ENCODE measurements at places on chromosomes 13 and 19.

DNA sequence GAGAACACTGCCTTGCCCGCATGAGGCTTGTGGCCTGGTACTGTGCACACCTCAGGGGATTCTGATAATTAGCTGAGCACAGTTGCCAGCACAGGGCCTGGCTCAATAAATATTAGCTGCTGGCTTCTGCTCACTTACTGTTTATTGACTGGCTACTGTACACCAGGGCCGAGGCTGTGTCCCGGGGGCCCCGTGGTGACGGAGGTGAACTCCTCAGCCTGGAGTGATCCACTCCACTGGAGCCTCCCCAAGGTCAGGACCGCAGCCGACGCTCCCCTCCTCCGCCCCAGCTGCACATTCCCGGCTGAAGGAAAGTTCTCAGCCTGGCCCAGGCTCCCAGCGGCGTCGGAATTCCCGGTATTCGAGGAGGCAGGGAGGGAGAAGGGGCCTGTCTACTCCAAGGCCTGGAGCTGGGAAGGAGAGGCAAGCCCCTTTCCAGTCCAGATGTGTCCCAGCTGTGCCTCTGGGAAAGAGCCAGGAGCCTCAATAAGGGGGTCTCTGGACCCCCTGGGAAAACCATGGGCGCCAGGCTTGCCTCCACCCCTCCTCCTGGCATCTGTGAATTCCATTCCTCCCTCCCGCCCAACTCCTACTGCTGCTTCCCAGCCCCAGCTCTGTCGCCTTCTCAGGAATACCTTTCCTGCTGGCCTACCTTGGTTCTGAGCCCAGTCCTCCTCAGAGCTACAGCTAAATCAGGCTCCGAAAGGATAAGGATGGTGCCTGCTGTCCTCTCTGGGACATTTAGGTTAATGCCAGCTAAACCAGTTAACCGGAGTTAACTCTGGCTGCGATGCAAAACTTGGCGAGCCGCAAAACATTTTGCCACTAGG, 7.3 kb downstream of the RPS16 start:
- DNase-seq: peak; percentile 62

- no peak for DNase-seq
Observed at GRCh38 chr13:63614874-63615612, 2199.4 kb upstream of the PCDH20 start.

GRCh38 chr13:93025984-93026383, 200.6 kb upstream of the GPC6 start:
- no peak for DNase-seq

DNA sequence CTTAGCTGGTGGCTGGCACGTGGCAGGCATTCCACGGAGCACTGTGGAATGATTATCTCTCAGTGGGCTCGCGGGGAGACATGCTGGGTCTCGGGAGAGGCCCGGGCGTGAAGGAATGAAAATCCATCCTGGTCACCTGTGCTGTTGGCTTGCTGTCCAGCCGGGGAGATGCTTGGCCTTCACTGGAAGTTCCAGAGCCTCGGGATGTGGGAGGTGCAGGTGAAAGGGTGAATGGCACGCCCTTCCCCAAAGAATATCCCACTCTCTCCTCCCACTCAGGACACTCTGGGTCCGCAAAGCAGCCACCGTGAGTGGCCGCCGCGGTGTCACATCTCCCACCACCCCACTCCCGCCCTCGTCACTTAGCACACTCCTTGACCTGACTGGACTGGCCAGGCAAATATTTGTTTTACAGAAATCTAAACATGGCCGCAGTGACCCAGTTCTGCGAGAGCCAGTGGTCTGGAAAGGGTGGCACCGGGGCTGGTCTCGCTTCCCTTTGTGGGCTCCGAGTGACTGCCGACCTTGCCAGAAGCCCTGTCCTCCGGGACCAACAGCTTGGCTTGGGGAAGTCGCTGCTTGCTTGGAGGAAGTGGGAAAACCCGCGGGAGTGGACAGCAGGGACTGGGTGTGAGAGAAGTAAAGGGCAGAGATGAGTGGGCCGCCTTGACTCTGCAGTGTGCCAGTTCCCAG, 8.0 kb downstream of the DPP9 start:
- DNase-seq: no peak

DNA sequence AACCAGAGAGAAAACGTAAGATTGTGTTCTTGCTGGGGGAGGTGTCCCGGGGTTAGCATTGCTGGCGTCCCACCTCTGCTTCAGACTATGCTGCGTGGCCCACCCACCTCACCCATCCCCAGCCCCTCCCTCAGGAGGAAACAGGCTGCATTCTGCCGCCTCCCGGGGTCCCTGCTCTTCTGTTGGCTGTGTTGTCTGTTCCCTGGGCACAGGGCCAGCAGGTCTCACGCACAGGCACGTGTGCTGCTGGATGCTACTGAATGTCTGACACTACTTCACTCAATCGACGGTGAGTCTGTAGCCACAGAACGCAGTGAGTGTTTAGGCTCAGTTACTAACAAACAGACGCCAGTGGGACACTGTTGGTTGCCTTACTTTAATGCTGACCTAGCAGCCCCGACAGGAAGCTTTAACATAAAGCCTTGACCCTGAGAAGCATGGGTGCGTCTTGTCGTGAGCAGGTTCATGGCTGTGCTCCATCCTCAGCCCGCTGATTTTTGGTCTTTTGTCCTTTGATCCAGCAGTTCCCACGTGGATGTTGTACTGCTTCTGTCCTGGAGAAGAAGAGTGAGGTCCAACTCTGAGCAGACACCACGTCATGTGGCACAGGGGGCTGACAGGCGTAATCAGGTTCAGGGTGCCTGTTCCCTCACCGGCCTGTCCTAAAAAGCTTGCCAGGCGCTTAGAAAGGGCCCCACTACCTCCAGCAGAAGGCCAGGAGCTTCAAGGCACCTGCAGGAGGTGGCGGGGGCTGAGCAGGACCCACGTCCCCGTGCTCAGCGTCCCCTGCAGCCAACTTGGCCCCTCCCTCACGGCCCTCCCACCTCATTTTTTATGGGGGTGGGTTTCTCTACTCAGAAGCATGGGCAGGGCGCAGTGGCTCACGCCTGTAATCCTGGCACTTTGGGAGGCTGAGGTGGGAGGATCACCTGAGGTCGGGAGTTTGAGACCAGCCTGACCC, 26.0 kb downstream of the NAXD start:
- no peak for DNase-seq

DNA sequence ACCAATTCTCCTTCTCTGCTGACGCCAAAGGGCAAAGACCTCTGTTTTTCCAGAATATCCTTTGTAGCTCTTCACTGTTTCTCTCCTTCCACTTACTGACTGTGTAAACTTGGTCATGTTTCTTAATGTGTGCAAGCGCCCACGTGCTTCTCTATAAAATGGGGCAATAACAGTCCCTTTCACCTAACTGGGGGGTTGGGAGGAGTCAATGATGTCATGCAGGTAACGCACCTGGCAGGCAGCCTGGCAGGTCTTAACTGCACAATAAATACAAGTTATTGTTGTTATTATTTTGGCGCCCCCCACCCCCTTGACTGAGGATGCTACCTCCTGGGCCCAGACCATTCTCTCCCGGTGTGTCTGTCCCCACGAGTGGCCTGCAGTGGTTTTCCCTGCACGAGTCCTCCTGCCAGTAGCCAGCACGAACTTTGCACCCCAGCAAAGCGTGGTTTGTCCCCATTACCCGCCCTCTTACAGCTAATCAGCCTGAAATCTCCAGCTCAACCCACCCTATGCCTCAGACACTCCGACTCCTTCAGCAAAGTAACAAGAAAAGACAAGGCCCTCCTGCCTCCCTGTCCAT, 5.3 kb downstream of the SBSN start:
- DNase-seq: no peak

GRCh38 chr19:41327076-41327575, 17.2 kb downstream of the CCDC97 start:
- DNase-seq: no peak

- no peak for DNase-seq
Observed at GRCh38 chr13:51475727-51476501, 23.1 kb upstream of the INTS6 start.

- no peak for DNase-seq
Observed at GRCh38 chr13:99298056-99298455, 9.1 kb downstream of the GPR183 start.

GRCh38 chr13:85853901-85854663, 54.9 kb upstream of the SLITRK6 start:
- DNase-seq: no peak

GRCh38 chr19:45514376-45515051, 7.2 kb downstream of the VASP start:
- DNase-seq: peak; percentile 81

- peak; percentile 87 for DNase-seq
Observed at GRCh38 chr19:19185853-19186740, 5.9 kb downstream of the BORCS8 start.

GRCh38 chr13:72151241-72151640, 284.2 kb upstream of the DACH1 start:
- no peak for DNase-seq

GRCh38 chr13:75052616-75053015, 429.4 kb downstream of the TBC1D4 start:
- DNase-seq: no peak

GRCh38 chr13:107852072-107852471, 363.3 kb downstream of the LIG4 start:
- DNase-seq: no peak

- no peak for DNase-seq
Observed at GRCh38 chr19:29445246-29445645, 80.5 kb upstream of the VSTM2B start.

DNA sequence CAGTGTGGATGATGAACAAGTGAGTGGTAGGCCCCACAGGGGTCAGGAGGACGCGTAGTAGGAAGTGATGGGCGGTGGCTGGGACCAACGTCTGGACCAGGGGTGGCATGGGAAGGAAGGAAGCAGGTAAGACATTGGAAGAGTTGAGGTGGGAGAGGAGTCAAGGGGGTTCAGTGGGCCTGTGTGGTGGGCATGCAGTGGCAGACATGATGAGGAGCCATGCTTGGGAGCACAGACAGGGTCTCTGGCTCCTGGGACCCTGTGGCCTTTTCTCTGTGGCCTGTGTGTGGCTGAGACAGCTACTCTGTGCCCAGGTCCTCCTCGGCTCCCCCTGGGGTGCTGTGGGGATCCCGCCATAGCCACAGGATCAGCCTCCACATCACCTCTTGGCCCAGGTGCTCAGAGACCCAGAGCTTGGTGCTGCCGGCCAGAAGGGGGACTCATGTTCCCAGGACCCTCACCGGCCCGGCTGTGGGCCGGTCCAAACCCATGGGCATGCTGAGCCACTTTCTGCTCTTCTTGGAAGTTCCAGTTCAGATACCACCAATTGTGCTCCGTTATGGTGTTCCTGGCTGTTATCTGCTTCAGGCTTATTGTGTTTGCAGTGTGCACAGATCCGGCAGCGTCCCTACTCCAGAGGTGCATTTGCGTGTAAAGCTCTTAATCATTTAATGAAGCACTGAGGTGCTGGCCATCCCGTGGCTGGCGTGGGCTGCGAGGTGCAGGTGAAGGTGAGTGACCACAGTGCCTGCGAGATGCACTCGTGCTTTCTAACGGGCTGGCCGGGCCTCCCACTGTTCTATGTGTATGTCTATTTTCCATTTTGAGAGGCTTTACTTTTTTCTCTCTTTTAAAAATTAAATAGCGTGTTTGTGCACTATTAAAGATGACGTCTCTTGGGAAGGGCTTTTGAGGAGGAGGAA, 147.9 kb downstream of the TEX29 start:
- no peak for DNase-seq

- DNase-seq: no peak
Observed at GRCh38 chr13:106156468-106156867, 379.0 kb downstream of the EFNB2 start.

GRCh38 chr19:8333767-8334457, 9.2 kb downstream of the KANK3 start:
- no peak for DNase-seq

GRCh38 chr13:63042686-63043085, 1627.0 kb upstream of the PCDH20 start:
- no peak for DNase-seq

DNA sequence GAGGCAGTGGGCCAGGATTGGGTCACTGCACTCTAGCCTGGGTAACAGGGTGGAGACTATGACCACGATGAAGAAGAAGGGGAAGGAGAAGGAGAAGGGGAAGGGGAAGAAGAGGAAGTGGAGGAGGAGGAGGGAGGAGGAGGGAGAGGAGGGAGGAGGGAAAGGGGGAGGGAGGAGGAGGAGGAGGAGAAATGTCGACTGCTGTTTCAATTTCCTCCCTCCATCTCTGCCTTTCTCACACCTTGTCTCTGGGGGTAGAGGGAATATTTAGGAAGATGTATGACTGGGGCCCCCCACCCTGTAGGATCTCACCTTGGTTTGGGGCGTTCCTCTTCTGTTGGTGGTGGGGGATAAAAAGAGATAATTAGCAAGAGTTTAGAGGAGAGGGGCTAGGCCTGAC, 3.8 kb downstream of the TNNT1 start:
- DNase-seq: no peak

- DNase-seq: peak; percentile 90
Observed at GRCh38 chr19:40605216-40605971, 4.2 kb downstream of the LTBP4 start.

- DNase-seq: no peak
Observed at GRCh38 chr19:51948975-51949374, 21.7 kb downstream of the ZNF613 start.

GRCh38 chr19:7881910-7882309, 6.4 kb upstream of the LRRC8E start:
- no peak for DNase-seq

DNA sequence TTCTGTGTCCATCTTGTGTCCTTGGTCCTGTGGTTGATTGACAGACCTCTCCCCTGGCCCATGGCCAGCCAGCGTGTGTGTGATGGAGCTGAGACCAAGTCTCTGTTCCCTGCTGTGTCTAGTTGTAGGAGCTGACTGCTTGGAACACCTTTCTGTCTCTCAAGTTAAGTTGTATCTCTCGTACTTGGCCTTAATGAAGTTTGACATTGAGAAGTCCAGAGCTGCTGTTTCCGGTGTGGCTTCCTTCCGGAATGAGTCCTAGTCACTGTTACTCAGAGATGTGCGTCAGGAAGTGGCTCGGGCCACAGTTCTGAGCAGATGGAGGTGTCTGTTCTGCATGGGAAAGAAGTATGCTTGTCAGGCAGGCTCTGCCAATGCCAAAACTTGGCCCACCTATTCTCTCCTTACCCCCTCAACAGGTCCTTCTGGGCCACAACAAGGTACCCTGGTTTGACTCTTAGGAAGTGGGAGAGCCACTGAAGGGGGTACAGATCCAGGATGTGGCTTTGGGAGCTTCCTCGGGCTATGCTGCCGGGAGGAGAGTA, 54.3 kb downstream of the GATAD2A start:
- DNase-seq: no peak

DNA sequence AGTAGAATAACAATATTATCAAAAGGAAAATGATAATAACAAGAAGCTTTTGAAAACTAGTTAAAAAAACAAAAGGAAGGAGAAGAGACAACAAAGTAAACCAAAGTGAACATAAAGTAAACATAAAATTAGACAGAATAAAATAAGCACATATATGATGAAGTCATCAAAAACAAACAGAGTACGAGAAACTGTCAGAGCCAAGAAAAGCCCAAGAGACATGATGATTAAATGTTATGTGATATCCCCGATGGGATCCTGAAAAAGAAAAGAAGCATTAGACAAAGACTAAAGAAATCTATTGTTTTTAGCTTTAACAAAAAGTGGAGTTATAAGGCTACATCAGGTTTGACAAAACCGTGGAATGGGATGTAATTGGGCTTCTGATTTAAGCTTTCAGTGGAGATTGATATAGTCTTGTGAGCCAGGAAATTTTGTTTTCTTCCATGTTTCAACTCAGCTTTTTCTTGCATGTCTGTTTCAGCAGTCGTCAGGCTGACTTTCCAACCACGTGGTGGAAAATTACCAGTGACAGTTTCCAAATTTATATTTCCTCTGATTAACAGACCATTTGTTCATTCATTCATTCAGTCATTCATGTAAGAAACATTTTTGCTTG, 64.9 kb downstream of the KL start:
- no peak for DNase-seq

GRCh38 chr13:59356607-59357006, 807.1 kb downstream of the DIAPH3 start:
- no peak for DNase-seq

- DNase-seq: no peak
Observed at GRCh38 chr19:1865172-1866010, 2.0 kb upstream of the KLF16 start.

All from HuH-7 (cell line).